ENCODE measurements at places on chromosomes 6 and 20.

- no peak for DNase-seq
These were observed 204.3 kb downstream of the SMOC2 start for GRCh38 chr6:168645326-168645725.

GRCh38 chr20:41352106-41352505 is 11.5 kb downstream of the LPIN3 start:
- peak; percentile 24 for DNase-seq

- DNase-seq = no peak
These were observed 652.8 kb downstream of the PRKN start for GRCh38 chr6:162074641-162075275.

DNA sequence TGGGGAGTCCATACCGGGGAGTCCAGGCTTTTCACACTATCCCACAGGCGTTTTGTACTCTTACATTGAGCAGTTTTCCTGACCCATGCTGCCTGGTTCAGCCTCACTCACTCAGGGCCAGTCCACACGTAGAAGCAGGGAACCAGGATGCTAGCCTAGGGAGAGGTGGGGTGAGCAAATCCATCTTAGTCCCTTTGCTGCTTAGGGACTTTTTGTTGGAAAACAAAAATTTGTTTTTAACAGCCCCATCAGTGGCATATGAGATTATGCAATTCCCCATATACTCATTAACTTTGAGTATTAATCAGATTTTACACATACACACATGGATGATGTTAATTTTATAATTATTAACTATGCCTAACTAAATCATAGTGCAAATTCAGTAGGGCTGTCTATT is 84.2 kb downstream of the EZR start:
- DNase-seq = no peak

- DNase-seq = no peak
These were observed 626.1 kb downstream of the COL12A1 start for GRCh38 chr6:74579794-74580193.

Measured in mucosa of descending colon (tissue), 3 donors.